Fibroblast of lung (primary cell): ENCODE measurements at places on chromosomes 1 and 21. TPM values are rescaled to one million over a fixed set of nuclear protein-coding genes. Genes with fewer than 3 reads are reported as not detected.

The CFAP141 gene
- not detected in 2 replicates for total RNA-seq

DNA sequence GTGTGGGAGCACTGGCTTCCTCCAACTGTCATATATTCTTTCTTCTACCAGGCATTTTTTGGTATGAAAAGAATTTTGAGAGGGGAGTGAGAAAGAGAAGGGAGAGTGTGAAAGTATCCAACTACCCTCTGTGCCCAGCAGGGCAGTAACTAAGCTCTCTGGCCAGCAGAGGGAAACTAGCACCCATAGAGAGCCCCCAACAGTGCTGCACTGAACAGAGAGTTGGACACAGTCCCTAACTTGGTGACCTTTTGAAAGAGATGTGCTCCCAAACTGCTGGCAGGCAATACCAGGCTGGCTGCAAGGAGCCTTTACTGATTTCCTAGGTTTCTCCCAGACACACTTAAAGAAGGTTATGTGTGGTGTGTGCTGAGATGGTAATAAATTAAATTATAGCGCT lies 118.8 kb upstream of the PBX1 start:
- peak; percentile 58 for DNase-seq

DNA sequence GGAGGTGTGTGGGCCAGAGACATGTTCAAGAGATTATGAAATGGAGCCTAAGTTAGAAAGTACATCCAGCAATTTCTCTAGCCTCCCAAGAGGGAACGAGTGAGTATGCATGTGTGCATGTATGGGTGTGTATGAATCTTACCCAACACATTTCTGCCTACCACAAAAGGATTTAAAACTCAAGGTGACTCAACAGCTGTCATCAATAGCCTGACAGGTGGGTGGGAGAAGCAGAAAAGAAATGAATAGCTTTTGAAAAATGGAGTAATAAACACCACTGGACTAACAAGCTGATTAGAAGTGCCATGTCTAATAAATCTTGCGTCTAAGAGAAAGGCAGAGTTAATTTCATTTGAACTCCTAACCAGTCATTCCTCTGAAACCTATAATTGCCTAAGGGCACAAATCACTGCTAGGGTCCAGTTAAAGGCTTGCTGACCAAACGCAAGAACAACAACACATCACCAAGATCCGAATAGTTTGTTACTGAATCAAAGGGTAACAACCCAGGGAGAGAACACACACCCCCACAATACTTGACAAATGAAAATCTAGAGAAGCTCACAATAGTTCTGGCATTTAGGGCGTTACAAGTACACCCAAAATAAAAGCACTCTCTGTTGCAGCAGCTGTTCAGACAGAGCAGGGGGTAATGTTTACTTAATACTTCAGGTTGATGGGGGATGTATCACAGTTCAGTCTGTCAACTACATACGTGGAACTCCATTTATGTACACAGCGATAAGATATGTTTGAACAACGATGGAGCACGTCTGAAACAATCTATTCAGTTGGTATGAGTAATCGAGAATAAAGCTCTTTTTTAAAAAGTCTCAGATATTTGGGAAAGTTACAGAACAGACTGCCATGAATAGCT lies 1.4 kb downstream of the KIAA0319L start:
- DNase-seq, result peak; percentile 80

DNA sequence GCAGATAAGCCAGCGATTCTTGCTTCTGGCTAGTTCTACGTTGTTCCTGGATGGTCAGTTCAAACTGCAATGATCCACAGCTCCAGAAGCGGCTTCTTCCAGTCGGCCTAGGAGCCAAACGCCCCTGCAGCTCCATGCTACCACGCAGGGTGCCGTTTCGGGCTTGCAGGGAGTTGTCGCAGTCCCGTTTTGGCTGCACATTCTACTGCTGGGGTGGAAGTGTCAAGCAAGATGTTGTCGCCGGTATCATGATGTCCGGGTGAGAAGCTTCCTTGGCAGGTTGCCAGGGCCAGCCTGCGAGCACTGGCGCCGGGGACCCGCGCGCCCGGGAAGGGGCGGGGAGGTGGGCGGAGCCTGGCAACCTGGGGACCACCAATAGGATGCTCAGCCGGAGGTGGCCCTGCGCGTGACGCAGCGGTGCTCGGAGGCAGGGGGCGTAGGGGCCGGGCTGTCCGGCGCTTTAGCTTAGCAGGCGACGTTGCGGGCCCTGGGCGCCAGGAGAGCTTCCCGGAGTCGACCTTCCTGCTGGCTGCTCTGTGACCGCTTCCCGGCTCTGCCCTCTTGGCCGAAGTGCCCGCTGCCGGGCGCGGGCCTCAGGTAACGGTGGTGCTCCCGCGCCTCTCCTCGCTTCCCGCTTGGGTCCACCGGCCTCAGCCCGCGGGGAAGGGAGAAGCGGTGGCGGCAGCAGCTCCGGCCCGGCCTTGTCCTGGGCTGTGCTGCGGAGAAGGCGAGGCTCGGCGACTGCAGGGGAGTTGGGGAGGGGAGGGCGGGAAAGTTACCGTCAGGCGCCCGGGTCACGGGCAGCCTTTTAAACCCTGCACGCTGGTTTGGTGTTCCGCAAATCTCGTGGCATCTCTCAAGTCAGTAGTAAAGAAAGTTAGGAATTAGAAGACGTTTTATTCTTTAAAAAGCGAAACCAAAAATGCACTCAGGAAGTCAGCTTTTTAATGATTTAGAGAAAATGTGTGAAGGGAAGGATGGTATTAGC lies at the start of gene SOAT1:
Gene SOAT1 (plus strand): TSS at position 458 of the 988 bp plus-strand sequence. CDS start 8,888 bp downstream, outside the sequence.
- peak; percentile 90 for DNase-seq

The CAMSAP2 gene
- total RNA-seq, result 21.8 and 32.5 TPM in 2 replicates

The RORC gene
- under 0.01 and 0.17 TPM in 2 replicates for total RNA-seq

- DNase-seq, result no peak
Observed at GRCh38 chr1:31019401-31019800, 46.1 kb downstream of the PUM1 start.

- peak; percentile 86 for DNase-seq
Observed at GRCh38 chr1:64087768-64088167, 115.7 kb upstream of the UBE2U start.

GRCh38 chr1:172112576-172112975 lies 271.3 kb downstream of the DNM3 start:
- DNase-seq, result no peak

DNA sequence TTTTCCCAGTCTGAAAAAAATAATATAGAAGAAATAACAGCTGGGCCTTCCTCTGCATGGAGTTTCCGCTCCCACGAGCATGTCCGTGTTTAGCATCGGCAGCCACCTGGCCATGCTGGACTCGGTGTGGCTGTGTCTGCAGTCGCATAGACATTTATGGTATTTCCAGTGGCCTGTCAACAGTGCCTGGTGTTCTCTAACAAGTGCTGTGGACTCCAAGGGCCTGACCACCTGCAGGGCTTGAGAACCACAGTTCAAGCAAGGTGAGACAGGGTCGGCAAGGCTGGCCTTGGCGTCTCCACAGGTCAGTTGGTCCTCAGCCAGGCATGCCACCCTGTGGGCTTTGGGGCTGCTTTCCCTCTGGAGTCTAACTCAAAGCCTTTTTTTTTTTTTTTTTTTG lies 124.8 kb downstream of the PGBD5 start:
- DNase-seq, result no peak

DNA sequence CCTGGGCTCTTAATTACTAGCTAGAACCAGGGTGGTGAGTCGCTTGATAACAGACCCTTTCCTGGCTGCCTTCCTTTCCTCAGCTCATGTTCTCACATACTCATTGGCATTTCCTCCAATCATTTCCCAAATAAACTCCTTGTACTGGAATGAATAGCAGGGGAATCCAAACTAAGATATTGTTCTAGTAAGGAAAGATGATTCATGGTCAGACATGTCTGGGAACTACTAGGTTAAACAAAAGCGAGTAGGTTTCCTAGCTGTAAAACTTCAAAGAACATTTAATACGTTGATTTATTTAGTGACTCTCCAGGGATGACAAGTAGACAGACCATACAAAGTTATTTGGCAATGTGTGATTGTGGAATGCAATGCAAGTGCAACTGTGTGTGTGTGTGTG lies 121.2 kb upstream of the KCNJ6 start:
- DNase-seq, result no peak

- DNase-seq, result peak; percentile 30
Observed at GRCh38 chr1:220817907-220818306, 31.2 kb downstream of the MTARC1 start.

The LAMC1 gene
- total RNA-seq, result 408 and 477 TPM in 2 replicates

The PSMA5 gene
- total RNA-seq, result 39.0 and 41.0 TPM in 2 replicates

DNA sequence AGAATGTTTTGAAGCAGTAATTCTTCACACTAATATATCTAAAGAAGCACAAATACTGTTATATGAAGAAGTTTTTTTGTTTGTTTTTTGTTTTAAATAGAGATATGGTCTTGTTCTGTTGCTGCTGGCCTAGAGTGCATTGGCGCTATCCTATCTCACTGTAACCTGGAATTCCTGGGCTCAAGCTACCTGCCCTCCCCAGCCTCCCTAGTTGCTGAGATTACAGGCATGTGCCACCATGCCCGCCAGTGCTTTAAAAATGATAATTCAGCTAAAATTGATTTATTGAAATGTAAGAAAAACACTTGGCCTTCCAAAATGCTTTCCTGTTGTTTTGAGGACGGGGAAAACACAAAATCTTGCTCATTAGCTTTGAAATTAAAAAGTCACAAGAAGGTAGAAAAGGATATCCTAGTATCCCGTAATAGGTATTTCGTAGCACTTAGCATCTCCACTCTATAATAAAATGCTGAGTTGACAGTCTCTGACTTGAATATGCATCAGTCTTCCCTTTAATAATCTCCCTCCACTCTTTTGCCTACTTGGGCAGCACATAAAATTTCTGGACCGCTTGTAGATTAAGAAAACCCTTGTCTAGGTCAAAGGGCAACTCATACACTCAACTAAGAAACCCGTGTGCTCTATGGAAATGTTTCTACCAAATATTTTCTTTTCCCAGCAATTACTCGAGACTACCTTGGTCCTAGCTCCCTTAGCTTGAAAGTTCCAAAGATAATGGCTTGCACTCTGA lies 1.3 kb downstream of the SCYL3 start:
- DNase-seq, result no peak

GRCh38 chr1:47216278-47217059 lies 15.6 kb downstream of the TAL1 start:
- DNase-seq, result no peak

GRCh38 chr1:167658574-167659328 lies 28.7 kb downstream of the RCSD1 start:
- no peak for DNase-seq

DNA sequence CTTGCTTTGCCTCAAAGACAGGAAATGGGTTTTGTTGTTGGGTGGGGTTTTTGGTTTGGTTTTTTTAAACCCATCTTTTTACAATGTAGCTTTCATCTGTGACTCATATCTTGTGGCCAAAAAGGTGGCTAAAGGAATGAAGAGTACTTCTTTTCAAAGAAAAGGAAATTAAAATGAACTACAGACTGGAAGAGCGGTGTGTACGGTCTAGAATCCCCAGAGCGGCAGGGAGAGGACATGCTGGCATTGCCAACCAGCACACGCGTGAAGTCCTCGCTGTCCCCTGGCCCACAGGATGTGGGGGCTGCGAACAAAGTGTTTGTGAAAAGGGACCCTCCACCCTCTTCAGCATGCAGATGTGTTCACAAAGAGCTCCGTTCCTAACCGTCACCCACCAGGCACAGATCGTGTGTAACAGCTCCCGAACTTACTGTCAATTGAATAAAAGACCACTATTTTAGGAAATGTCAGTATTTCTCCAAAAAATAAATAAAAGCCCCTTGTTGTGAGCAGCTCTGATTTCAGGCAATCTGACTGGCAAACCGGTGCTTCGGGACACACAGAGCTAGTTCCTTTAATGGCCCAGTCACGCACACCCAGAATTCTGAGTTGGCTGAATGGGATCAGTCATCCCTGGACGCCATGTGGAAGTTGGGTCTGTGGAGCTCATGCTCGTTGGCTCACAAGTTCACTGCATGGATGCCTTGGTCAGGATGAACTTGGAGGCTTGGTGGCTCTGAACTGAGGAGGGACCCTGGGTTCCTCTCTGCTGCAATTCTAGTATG lies 602.9 kb downstream of the NPHP4 start:
- DNase-seq, result no peak

DNA sequence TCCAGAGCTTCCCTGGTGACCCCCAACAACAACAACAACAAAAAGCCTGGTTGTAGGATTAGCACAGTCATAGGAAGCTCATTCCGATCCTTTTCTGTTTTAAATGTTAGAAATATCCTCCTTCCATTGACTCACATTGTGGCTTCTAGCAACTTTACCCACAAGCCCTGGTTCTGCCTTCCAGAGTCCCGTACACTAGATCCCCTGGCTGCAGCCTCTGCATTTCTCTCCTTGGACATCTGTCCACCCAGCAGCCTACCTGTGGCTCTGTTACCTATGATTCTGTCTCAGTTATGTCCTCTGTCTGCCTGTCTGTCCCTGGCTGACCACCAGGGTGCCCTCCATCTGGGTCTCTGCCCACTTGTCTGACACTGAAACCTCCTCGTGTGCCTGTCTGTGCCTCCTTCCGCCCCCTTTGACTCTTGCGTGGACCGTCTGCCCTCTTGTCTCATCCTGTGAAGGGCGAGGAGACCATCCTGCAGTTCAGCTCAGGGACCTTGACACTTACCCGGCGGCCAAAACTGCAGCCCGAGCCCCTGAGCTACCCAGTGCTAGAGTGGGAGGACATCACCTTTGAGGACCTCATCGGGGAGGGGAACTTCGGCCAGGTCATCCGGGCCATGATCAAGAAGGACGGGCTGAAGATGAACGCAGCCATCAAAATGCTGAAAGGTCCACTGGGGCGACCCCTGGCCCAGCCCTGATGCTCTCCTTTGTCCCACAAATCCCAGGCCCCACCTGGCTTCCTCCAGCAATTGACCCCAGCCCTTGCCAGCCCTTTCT lies 16.1 kb downstream of the TIE1 start:
- DNase-seq, result no peak

GRCh38 chr1:115757326-115757725 lies 11.2 kb downstream of the CASQ2 start:
- DNase-seq, result no peak

The FCRL6 gene
- not detected in 2 replicates for total RNA-seq

The PRAMEF8 gene
- total RNA-seq, result not detected in 2 replicates

DNA sequence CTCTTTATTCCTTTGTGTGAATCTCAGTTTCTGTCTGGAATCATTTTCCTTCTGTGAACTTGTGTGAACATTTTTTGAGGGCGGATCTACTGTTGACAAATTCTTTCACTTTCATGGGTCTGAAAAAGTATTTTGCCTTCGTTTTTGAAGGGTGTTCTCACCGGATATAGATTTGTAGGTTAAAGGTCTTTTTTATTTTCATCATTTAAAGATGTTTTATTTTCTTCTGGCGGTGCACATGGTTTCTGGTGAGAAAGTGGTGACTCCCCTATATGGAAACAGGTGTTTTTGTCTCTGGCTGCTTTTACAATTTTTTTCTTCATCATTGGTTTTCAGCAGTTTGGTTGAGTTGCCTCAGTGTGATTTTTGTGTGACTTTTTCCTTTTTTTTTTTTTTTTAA lies 94.9 kb downstream of the DYRK1A start:
- no peak for DNase-seq

The EXTL1 gene
- total RNA-seq, result 0.26 and 0.33 TPM in 2 replicates

The SLC25A34 gene
- 0.77 and 0.83 TPM in 2 replicates for total RNA-seq

The FHL3 gene
- total RNA-seq, result 13.9 and 14.4 TPM in 2 replicates

DNA sequence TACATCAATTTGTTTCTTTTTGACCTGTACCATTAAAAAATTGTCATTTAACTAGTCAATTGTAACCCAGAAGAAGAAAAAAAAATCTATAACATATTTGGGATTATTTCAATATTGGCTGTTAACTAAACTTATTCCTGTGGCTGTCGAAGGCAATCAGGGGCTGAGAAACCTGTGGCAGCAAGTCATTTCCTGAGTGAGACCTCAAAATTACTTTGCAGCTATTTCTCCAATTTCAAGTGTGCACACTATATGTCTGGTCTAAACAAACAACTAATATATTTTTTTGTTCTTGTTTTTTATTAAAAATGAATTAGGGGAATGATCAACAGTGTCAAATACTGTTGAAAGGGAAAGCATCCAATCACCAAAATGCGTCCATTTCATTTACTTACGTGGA lies 1357.6 kb upstream of the B3GALT2 start:
- no peak for DNase-seq

The TRIM67 gene
- under 0.01 and 0.17 TPM in 2 replicates for total RNA-seq
